ENCODE measurements at places on chromosomes 3 and 15.

DNA sequence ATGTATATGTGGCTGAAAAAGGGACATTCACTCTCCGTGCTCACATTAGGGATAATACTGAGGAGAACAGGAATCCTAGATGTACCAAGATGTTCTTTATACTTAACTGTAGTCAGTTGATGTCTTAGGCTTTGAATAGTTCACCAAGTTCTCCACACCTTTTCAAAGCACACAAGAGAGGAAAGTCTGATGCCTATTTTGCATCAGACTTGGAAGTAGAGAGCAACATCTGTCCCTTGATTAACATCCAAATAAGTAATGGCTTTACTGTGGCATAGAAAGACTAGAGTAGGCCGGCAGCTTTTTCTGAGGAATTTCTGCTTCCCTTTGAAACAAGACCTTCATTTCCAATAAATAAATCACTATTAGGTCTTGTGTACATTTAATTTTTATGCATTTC lies 34.0 kb downstream of the PIGB start:
- no peak for DNase-seq

DNA sequence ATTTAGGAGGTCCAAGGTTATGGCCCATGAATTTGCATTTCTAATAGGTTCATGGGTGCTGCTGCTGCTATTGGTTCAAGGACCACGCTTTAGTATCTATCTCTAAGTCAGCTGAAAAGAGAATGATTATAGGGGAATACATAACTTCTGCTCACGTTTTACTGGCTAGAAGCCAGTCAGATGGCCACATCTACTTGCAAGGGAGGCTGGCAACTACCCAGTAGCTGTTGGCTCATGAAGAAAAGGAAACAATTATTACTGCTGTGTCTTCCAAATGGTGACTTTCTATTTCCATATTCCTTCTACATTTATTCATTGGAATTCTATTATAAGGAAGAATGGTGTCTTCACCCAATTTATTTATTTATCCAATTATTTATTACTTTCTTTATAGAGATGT lies 54.2 kb downstream of the SLC25A36 start:
- DNase-seq = no peak

DNA sequence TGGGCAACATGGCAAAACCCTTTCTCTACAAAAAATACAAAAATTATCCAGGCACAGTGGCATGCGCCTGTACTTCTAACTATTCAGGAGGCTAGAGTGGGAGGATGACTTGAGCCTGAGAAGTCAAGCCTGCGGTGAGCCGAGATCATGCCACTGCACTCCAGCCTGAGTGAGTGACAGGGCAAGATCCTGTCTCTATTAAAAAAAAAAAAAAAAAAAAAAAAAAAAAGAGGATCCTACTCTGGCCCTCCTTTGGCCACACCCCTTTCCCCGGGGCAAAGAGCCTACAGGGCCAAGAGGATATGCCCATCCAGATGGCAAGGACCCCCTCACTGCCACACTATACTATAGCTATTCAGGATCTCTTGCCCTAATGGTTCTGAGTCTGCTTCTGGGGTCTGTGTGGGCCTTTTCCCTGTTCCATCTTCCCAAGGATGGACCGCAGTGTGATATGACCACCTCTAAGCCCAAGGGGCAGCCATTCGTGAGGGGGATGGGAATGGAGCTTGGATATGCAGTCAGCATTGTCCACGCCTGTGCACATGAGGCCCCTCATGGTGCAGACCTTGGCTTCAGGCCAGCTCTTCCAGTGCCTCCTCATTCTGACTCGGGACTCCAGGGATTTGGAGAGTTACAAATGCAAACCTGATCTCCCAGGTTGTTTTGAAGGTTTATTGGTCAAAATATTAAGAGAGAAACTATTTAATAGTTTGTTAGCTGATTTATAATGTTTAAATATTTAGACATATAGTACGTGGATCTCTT lies 7.3 kb downstream of the TYRO3 start:
- DNase-seq = no peak

GRCh38 chr15:64902863-64903262 lies 8.8 kb upstream of the ANKDD1A start:
- no peak for DNase-seq

- DNase-seq = no peak
Measured at GRCh38 chr3:186896875-186897274, 33.5 kb upstream of the ST6GAL1 start.

DNA sequence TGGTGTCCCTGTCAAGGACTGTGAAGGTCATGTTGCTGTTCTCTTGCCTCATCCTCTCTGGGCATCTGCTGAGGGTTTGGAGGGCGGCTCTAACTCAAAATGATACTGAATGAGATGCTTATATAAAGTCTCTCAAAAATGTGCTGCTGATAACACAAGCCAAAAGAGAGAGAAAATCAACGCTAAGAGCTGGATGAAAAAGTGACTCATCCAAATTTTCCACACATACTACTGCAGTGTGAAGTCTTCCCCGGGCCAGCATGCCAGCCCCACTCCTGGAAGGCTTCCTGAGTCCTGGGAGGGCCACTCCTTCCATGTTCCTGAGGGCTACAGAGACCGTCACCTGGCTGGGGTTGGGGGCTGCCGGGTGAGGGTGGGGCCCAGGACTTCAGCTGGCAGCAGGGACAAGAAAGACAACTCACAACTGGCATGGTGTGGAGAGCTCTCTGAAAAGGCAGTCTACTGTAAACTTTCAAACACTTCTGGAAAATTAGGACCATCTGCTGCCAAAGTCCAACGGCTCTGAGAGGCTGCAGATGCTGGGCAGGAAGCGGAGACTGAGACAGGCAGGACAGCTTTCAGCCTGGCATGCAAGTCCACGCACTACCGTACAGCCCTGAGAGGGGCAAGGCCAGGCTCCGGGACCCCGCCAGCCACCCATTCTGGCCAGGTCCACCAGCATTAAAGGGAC lies 200.3 kb downstream of the ADAMTS17 start:
- DNase-seq = no peak

GRCh38 chr15:19943515-19943914 lies 598.1 kb downstream of the GOLGA6L6 start:
- DNase-seq = no peak

- no peak for DNase-seq
Measured at GRCh38 chr3:37126856-37127255, 47.5 kb downstream of the LRRFIP2 start.

DNA sequence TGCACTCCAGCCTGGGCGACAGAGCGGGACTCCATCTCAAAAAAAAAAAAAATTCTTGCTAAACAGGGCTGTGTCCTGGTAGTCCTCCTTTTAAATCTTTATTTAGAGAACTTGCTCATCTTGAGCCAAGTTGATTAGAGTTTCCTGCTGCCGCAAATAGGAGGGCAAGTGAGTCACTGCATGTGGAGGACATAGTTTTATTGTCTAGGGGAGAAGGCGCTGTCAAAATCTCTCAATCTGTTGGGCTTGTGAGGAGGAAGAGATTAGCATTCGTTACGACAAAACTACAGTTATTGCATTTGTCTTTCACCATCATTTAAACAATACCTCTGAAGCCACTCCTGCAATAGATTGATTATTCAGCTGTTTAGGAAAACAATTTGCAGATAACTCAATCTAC lies 11.5 kb downstream of the MUC4 start:
- DNase-seq = no peak

DNA sequence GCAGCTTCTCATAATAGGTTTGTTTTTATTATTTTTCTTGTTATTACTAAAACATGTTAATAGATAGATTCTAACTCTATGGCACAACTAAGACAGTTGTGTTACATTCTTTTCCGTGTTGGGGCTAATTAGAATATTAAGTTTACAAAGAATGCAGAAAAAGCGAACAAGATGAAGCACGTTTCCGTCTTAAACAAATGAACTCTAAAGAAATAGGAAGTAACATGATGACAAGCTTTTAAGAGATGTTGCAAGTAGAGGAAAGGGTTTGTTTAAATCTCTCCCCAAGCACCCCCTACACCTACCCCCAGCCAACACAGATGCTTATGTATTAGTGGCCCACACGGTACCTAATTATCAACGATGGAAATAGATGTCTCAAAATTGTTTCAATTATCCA lies 207.1 kb downstream of the TP63 start:
- no peak for DNase-seq

DNA sequence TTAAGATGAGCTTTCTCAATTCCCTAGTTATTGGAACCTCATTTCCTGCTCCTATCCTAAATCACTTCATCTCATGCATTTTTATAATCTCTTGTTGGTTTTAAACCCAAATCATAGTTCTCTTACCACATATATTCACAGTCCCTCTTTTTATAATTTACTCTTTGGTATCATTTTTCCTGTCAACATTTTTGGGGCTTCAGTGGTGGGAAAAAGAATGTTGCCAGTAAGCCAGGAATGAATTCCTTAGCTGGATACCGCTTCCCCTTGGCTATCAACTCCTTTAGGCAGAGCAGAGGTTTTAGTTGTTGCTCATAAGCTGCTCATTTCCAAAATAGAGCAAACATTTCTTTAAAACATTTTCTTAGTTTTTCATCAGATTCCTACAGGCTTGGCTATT lies 112.3 kb downstream of the GALK2 start:
- no peak for DNase-seq

DNA sequence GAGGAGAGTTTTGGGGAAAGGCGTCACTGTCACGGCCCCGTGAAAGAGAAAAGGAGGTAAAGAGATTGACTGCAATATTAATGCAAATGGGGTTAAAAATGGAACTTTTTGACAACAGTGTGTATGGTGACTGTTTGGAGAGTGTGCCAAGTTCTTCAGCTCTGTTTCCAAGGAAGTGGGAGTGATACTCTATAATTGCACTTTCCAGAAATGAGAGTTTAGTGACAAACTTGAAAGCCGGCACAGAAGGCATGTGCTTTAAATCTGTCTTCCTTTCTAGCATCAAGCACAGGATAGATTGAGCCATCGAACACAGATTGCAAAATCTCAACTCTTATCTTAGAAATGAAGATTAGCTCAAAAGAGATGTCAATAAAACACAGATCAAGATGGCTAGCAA lies 51.9 kb upstream of the SNRPA1 start:
- no peak for DNase-seq

DNA sequence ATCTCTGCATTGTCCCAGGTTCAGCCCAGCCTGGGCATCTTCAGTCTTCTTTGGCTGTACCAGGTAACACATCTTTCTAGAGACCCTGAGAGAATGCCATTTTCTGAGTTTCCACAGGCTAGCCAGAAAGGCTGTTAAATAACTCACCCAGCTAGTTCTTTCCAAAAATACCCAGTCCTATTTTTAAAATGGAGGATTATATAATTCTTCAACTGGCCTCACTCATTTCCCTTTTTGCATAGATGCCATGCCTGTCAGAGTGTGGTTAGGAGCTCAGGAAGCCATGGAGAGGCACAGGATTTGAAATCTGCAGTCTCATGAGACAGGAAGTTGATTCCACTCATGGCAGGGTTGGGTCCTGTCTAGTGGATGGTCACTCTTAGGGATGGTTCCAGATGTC lies 39.8 kb downstream of the CEMIP start:
- DNase-seq = no peak

DNA sequence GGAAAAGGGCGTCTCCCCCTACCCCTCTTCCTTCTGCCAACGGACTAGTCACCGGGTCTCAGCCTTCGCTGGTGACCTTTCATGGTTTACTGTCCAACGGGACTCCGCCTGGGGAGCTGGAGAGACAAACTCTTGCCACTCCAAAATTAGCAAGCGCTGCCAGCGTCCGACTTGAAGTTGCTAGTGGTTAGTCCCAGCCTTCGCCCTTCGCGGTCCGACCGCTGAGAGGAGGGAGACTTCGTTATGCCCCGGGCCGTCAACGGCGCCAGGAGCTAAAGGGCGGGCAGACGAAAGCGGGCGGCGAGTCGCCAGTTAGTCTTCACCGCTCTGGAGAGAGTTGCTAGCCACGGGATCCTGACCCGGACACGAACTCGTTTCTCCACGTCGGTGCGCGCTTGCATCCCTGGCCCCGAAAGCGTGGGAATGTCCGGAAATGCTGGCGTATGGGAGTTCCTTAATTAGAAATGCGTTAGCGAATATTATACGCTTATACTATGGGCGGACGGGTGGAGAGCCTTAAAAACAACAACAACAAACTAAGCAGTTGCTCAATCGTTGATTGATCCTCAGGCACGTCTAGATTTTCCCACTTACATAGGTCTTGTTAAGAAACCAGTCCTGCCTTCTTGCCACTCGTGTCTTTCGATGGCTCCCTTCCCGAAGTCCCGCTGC lies 716 bp downstream of the SMC4 start:
- DNase-seq = peak; percentile 65

GRCh38 chr3:174302746-174303315 lies 556.3 kb upstream of the NAALADL2 start:
- DNase-seq = no peak

DNA sequence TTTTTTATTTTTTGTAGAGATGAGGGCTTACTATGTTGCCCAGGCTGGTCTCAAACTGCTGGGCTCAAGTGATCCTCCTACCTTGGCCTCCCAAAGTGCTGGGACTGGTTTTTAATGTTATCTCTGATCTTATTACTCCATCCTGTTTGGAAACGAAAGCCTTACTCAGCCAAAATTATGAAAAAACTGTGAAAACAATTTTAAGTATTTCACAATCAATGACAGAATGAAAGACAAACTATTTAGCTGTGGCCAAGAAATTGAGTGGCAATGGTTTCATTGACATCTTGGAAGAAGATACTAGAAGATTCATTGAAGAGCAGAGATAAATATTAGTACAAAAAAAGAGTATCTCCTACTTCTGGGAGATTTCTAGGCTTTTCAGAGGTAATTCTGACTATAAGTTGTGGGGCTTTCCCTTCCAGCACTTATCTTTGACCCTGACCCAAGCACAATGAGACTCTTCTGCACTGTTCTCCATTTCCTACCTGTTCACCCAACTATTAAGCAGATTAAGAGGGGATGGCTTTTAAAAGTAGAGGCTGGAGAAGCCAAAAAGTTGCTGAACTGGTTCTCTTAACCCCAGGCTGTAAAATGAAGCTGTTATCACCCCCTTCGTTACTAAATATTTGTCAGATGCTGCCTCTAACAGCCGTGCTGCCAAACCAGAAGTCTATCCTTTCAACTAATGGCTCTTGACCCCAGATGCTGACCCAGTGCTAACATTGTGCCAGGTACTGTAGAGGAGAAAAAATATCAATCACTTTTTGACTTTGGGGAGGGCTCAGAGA lies 14.2 kb upstream of the SLC25A36 start:
- DNase-seq = no peak

DNA sequence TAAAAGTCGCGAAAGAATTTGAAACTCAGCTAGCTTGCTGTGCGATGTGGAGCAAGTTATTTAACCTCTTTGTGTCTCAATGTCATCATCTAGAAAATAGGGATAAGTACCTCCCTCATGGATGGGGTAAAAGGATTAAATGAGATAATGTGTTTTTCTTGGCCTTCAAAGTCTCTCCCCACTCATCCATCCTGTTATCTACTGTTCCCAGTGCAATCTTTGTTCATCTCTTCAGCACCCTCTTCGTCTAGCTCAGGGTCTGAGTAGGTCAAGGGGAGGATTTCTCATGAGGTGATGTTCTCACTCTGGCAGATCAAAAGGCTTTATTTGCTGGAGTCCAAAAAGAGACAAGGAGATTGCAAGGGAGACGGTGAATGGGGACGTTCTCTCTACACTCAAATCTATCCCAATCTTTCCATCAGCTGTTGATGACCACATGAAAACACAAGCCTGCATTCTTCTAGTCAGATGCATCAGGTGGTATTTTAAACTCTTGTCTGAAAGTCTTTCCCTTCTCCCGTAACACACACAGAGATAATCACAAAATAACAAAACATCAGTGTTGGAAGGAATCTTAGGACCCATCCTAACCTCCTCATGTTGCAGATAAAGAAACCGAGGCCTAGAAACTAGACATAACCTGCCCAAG lies 1.3 kb downstream of the MESD start:
- DNase-seq = no peak

GRCh38 chr3:114377426-114377825 lies 83.6 kb downstream of the TIGIT start:
- no peak for DNase-seq

Data from stimulated activated effector memory CD8-positive, alpha-beta T cell treated with anti-CD3 and anti-CD28 coated beads, Interleukin-12 subunit alpha, Interleukin-12 subunit beta, amount 100 ng/mL, for 72 hours (primary cell).